Fibroblast of mammary gland (primary cell): ENCODE measurements at places on chromosomes 5 and 9.

GRCh38 chr9:106529616-106530015 lies 333.4 kb upstream of the ZNF462 start:
- no peak for DNase-seq

DNA sequence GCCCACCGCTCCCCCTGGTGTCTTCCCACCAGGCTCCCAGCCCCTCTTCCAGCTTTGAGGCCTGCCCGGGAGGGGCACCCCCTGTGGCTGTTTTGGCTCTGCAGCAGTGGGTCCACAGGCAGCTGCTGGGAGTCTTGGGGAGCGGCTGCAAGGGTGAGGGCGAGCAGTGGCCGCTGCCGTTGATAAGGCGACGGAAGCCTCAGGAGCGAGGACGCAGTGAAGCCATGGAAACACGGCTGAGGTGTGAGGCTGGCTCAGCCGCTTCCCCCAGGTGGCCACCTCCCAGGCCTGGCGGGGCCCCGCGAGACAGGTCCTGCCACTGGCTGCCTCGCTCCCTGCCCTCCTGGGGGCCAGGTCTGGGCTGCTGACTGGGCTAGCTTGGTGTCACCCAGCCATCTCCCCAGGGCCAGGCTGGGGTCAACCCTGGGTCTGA lies 41.5 kb downstream of the CXXC5 start:
- DNase-seq, result no peak

- DNase-seq, result no peak
Measured at GRCh38 chr9:133154097-133154989, 9.4 kb downstream of the GBGT1 start.

- DNase-seq, result no peak
Measured at GRCh38 chr5:2929779-2930178, 178.3 kb upstream of the IRX2 start.

DNA sequence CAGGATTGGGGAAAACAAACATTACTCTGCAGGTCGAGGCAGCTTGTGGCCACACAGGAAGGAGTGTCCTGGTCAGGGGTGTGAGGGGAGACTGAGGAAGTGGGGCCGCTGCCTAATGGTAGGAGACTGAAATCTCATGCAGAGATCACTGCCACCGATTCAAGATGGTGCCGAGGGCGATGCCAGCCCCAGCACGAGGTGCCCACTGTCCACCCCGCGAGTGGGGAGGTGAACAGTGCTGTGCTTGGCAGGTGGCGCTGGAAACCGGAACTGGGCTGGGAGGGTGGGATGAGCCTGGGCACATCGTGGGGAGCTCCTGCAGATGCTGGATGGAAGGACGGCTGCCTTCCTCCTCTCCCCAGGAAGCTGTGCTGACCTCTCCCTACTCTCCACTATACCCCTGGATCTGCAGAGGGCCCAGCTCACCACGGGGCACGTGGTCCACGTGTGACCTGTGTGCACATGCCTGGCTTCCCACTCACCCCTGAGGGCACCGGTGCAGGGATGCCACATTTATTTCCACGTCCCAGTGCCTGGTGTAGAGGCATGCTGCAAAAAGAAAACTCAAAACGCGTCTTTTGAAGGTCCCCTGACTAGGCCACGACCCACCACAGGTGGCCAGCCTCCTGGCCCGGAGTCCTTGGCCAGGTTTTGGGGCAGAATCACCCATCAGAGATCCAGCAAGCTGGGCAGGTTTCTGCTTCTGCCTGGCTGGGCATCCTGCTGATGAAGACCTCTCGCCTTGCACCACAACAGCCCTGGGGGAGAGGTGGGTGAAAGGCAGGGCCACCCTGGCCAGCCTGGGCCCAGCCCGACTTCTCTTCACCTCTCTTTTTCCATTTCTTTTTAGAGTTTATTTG lies 71.7 kb upstream of the FCN1 start:
- DNase-seq, result no peak
